ENCODE measurements at places on chromosomes 2 and 18.

GRCh38 chr2:660586-661359, 16.4 kb downstream of the TMEM18 start:
- DNase-seq, result no peak

DNA sequence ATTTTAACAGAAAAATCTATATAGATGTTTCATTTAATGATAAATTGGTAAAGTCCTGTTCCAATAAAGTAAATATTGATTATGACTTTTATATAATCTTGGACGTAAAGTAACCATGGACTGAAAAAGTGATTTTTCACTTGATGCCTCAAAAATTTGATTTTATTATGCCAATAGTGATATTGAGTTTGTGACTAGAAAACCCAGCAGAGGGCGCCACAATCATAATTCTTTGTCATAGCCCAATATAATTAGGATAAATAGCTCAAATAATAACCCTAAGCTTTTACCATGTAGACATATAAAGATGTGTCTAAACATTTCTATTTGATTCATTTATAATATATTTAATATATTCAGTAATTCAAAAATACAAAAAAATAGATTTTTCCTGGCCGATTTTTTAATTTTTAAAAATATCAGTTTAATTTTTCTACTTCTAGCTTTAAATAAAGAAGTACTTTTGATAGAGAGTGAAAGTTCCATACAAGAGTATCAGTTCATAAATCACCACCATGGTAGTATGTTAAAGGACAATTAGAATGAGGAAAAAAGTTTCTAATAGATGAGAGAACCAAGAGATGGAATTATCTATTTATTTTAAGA, 30.7 kb downstream of the CAMKMT start:
- no peak for DNase-seq

DNA sequence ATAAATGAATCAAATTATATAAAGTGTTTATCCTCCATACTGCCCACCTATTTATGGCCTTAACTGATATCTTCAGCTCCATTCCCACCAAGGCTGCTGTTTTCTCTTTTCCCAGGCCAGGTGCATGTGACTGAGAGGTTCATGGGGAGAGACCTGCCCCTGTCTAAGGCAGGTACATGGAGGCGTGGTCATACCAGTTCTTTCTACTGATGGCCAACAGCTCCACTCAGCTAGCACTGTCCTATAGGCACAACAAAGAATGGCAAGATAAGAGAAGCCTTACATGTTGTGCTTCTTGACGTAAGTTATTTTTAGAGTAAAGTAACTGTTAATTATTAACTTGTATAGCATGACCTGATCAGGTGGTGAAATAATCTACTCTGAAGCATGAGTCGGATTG, 16.8 kb downstream of the AKAIN1 start:
- no peak for DNase-seq

- DNase-seq, result no peak
These were observed 34.5 kb upstream of the HTR2B start for GRCh38 chr2:231159306-231159705.

DNA sequence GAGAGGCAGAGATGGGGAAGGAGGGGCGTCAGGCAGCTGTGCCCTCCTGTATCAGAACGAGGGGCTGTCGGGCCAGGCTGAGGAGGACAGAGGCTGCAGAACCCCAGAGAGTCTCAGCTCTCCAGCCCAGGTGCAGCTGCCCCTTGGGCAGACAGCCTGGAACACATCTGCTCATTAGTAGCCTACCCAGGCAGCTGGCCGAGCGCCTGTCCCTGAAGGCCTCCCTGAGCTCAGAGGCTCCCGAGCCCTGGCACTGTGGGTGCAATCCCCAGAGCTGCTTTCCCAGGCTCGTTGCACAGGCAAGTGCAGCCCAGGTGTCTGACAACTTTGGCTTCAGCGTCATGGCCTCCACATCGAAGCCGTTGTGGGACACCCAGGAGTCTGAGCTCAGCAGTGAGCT, 13.1 kb upstream of the TMEM185B start:
- DNase-seq, result no peak

DNA sequence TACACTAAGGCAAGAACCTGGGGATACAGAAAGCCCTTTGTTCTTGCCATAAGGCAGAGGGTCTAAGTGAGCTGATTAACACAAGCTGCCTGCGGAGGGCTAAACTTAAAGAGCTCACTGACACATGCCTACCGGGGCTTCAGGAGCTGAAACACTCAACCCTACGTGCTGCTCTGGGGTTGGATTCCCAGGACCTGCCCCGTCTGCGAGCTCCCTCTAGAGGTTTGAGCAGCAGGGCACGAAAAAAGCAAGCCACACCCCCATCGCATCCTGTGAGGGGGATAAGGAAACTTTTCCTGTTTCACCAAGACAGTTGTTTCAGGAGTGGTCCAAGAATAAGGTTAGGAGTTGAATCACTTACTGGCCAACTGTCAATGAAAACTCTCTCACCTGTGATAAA, 562.1 kb downstream of the TMX3 start:
- no peak for DNase-seq

GRCh38 chr2:203708846-203709396, 2.5 kb downstream of the CD28 start:
- DNase-seq, result no peak

DNA sequence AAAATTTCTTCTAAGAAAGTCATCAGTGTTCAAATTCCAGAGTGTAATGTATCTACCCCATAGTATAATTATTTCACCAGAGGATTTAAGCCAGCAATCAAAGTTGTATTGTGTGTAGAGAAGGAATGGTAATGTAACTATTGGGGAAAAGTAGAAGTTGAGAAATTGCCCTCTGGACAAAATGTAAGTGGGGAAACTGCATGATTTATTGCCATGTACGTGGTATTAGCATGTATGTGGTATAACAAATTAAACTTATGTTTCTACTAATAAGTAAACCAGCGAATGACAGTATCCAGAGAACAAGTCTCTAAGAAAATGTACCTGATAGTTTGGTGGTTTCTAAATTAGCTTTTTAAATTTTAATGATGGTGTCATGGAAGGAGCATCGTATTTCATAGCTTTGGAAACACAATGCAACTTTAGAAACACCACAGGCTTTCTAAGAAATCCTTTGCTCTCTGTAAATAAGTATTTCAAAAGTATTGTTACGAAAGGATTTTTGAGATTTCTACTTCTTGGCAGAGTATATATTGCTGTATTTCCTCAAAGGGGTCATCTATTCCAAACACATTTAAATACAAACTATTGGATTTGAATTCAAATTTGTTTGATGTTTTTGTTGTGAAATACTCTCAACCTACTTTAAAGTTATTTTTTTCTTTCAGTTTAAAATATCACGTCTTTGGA, 1018.9 kb upstream of the ZEB2 start:
- no peak for DNase-seq

DNA sequence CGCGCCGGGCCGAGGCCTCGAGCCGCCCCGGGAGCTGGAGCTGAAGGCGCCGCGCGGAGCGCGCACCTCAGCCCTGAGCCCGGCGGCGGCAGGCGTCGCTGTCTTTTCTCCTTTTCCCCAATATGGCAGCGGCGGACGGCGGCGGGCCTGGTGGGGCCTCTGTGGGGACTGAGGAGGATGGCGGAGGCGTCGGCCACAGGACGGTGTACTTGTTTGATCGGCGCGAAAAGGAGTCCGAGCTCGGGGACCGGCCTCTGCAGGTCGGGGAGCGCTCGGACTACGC, 369 bp downstream of the SMCHD1 start:
- DNase-seq, result no peak
